ENCODE measurements at places on chromosomes 11 and 22.

DNA sequence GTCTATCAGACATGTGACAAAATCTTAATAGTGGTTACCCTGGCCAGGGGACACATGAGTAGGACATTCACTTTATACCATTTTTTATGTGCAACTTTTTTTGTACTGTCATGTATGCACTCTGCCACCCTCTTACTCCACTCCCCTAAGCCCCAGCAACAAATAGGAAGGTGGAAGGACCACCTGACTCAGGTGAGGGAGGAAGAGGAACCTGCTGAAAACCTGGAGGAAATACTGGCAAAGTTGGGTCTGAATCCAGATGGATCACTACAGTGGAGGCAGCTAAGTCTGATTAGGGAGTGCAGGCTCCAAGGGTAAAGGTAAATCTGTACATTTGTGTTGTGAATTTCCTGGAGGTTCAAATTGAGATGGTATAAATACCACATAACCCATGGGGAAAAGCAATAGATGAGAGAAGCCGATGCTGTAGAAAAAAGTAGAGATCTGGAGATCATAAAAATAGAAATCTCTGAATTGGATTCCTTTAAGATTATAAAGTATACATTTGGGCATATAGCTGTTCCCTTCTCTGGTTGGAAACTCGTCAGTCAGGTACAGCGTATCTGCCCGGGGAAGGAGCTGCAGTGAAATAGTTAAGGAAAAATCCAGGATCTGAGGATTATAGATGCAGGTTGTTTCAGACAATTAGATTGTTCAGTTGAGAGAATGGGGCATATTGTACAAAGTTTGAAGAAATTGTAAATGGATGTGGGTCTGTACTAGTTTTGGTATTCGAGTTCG lies 52.2 kb upstream of the OR9Q1 start:
- DNase-seq: no peak

DNA sequence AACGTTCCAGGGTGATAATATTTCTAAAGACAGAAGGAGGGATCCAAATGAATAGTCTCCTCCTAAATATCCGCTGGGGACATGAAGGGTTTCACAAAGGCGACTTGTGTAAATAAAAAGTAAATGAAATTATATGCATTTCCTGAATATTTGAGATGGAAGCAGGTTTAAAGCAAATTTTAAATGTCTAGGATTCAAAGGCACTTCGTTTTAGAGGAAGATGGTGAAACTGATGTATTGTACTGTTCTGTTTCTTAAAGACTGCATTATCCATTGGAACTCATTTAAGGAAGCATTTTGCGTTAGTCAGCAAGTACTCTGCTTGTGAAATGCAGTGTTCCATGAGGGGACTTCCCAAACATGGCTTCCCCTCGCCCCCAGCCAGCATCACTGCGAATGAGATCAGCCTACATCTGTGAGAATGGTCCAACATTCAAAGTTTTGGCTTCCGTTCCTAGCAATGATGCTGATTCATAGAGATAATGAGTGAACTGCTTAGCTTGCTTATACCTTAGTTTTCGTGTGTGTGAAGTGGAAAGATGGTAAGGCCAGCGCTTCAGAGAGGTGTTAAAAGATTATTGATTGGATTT lies 1.5 kb downstream of the RAB39A start:
- DNase-seq: no peak

GRCh38 chr22:46504584-46504983 lies 32.8 kb downstream of the CELSR1 start:
- no peak for DNase-seq

DNA sequence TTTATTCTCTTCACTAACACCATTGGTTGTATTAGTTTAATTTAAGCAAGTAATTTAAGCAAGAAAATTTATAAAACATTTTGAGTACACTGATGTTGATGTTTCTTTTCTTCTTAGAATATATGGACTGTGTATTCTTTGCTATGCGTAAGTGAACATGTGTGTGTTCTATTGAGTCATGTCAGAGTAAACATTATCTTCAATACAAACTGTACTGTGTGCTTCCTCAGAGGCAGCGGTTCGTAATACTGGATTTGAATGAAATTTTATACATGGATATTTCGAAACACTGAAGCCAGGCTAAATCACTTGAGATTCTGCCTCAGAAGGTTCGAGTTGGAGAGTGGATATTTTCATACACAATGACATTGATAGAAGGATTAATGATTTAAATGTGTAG lies 452.6 kb downstream of the LUZP2 start:
- no peak for DNase-seq

DNA sequence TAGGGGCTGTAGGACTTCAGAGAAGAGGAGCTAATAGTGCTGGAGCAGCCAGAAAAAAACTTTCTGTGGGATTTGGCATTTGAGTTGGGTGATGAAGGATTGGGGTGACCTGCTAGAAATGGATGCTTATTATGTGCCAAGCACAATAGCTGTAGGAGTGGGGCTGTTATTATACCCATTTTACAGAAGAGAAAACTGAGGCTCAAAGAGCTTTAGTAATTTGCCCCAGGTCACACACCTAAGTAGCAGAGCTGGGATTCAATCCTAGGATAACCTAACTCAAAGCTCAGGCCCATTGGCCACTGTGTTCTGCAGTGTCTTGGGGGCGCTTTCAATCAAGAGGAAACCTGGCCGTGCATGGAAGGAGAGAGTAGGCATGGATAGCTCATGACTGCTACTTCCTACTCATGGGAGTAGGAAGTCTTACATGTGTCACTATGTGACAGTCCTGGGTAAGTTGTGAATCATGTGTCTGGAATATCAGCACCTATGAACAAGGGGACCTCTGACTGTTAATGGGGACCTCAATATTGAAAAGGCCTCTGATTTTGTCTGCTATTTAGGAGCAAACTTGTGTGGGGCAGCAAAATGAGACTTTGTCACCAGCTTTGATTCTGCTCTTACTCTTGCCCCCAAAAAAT lies 6.1 kb upstream of the ELF5 start:
- no peak for DNase-seq

All from umbilical cord (tissue), 2 donors.